ENCODE measurements at places on chromosomes 5 and 9.

DNA sequence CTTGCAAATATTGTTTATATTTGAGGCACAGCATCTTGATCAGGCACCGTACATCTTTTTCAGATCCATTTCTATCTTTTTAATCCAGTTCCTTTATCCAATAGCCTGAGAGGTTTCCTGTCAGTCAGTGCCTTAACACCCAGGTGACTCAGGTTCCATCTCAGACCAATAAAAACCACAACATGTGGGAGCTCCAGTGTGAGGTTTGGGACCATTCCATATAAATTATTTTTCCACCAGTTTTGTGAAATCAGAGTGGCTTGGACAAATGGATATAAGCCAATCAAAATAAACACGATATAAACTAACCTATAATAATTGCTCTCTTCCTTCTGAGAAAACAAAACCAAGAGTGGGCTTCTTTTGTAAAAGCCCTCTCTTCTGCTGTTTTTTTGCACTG lies 351.3 kb downstream of the NTRK2 start:
- DNase-seq: no peak

- DNase-seq: no peak
Measured at GRCh38 chr5:102781786-102782185, 26.7 kb downstream of the PAM start.

DNA sequence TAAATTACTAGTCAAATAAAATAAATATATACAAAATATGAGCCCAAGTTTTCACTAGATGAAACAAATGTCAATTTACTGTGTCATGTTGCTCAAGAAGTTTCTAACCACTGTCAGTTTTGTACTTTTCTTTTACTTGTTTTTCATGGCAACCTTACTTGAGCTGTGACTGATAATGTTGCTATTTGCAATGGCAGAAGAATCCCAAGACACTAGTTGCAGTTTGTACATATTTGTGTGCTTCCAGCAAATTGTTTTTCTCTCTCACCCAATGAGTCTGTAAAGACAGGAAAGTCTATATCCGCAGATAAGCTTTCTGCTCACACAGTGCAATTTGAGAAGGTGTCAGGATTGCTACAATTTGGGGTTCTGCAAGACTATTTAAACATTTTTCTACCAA lies 338.6 kb upstream of the PCSK5 start:
- DNase-seq: no peak

GRCh38 chr9:68562461-68562860 lies 21.8 kb upstream of the TMEM252 start:
- no peak for DNase-seq

DNA sequence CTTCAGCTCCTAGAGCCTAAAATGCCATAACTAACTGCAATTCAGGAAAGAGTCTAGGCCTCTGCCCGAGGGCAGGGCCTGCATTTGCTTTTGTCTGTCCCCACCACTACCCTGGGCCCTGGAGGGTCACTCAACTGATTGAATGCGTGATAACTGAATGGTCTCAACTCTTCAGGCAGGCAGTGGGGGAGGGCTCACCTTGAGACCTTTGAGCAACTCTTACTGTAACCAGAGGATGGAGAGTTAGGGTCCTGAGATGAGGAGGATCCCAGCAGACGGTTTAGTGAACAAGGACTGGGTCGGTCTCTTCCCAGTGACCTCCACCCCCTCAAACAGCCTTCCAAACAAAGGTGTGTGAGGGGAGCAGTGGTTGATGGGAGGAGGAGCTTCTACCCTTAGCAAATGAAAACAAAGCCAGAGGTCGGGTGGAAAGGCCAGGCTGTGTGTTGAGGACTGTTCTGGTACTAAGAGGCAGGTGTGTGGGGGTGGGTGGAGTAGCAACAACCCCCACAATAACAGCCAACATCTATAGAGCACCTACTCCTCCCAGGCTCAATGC lies 59.4 kb downstream of the CXXC5 start:
- peak; percentile 82 for DNase-seq

GRCh38 chr5:126909856-126910255 lies 120.5 kb downstream of the MARCHF3 start:
- DNase-seq: no peak

GRCh38 chr5:87195616-87196015 lies 72.1 kb upstream of the RASA1 start:
- DNase-seq: no peak

DNA sequence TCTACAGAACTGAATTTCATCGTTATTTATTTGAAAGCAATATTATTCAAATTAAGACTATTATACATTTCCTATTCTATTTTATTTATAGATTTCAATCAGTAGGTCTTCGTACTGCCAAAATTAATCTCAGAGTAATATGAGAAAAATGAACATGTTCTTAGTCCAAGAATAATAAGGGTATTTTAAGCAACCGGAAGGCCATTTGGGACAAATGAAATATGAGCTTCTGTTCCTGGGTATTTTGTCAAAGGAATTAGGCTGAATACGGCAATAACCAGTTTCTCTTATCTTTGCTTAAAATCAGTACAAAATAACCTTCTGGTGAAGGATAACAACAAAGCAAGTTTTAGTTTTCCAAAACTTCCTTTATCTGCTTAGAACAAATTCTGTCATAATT lies 410.3 kb upstream of the PRR16 start:
- DNase-seq: no peak

GRCh38 chr9:31582071-31582470 lies 802.4 kb upstream of the ACO1 start:
- DNase-seq: no peak

- DNase-seq: no peak
Measured at GRCh38 chr9:127346584-127346983, 50.4 kb upstream of the SLC2A8 start.

GRCh38 chr9:106829666-106830408 lies 33.1 kb upstream of the ZNF462 start:
- no peak for DNase-seq

- no peak for DNase-seq
Measured at GRCh38 chr9:137694962-137695875, 76.4 kb downstream of the EHMT1 start.

- no peak for DNase-seq
Measured at GRCh38 chr5:141596867-141597266, 21.9 kb downstream of the DIAPH1 start.

DNA sequence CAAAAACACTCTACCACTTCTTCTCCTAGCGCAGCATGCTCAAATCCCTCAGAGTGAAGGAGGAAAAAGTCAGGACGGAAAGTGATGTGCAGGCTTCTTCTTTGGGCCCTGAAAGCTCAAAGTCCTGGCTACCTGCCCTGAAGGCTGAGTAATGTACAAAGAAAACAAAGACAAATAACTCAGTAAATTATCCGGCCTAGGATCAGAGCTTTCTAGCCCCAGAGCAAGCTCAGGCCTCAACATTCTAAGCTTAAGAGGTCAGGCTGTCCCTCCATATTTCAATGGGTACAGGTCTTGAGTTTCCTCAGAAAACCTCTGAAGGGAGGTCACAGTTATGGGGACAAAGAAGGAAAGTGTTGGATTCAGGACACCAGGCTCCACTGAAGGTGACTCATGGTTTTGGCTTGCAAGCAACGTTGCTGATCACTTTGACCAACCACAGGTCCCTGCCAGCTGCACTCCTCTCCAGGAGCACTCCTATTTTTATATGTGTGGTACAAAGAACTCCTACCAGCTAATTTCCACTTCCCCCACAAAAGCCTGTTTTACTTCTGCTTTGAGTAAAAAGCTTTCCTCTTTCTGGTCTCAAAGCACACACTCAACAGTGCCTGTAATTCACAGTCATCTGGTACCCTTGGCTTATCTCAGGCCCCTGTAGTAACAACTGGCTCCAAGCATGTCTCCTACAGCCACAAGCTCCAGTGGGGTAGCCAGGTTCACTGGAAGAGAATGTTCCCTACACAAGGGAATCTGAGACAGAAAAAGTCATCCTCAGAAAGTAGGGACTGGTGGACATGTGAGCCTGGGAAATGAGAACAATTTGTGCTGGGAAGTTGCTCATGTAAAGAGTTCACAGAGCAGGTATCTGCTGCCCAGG lies 115.7 kb downstream of the UGCG start:
- peak; percentile 16 for DNase-seq

DNA sequence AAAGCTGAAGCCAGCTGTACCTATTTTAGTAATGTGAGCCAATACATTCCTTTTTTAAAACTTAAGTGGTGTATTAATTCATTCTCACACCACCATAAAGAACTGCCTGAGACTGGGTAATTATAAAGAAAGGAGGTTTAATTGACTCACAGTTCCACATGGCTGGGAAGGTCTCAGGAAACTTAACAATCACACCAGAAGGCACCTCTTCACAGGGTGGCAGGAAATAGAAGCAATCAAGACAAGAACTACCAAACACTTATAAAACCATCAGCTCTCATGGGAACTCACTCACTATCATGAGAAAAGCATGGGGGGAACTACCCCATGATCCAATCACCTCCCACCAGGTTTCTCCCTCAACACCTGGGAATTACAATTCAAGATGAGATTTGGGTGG lies 21.0 kb downstream of the ESM1 start:
- no peak for DNase-seq

- DNase-seq: no peak
Measured at GRCh38 chr5:142017832-142018427, 5.1 kb upstream of the GNPDA1 start.

GRCh38 chr9:137968235-137968634 lies 90.7 kb downstream of the CACNA1B start:
- no peak for DNase-seq

DNA sequence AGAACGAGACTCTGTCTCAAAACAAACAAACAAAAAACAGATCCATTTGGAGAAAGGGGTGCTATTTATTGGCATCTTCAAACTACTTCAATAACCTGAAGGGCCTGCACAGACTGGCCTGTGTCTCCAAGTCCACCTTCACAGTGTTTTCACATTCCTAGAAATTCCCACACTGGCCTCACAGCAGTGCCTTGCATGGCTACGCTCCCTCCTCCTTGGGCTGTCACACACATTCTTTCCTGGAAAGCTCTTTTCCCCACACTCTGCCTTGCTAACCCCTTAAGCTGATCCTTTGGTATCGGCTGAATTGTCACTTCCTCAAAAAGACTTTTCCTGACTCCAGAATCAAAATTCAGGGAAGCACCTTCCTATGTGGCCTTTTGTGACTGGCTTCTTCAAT lies 19.8 kb downstream of the FAM151B start:
- DNase-seq: no peak

DNA sequence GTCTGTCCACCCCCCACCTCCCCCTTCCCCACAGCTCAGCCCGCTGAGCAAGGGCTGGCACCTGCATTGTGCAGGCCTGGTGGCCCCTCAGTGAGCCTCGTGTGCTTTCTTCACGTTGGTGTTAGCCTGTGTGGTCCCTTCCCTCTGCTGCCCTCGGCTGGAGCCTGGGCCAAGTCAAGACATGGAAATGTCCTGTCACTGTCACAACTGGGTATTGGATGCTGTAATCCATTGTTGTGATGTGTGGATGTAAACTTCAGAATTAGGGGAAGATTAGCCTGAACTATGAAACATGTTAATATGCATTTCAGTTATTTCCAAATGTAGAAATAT lies 103.9 kb downstream of the TRIO start:
- DNase-seq: no peak

GRCh38 chr9:127224178-127224882 lies 40.2 kb upstream of the GARNL3 start:
- peak; percentile 68 for DNase-seq

- DNase-seq: peak; percentile 92
Measured at GRCh38 chr9:137645211-137645610, 26.4 kb downstream of the EHMT1 start.

DNA sequence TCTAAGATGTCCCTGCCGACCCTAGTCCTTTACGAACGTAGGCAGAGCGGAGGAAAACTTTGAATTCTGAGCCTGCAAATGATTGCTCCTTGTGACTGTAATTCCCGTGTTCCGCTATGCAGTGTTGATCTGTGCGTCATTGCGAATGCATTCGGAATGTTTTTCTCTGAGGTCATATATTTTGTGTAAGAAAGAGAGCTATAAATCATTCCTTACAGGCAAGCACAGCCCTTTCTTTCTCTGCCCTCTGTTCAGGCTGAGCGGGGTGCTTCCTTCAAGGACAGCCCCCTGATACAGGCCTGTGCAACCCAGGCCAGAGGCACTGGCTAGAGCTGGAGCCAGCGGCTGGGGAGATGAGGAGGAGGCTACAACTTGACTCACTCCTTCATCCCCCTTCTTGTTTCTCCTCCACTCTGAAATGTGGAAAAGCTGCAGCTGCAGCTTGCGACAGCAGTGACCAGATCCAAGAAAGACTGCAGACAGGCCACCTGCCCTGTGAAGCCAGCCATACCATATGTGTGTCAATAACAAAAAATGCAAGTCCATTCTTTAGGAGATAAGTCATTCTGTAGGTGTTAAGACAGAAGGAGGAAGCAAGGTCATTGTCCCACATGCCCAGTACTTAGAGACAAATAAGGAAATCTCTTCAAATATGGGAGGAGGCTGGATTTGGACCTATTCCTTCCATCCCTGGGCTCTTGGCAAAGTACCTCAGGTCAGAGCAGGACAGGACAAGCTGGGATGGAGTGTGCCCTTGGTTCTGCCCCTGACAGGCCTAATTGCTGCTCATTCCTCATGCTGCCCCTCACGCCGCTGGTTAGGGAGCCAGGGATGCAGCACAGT lies 345.7 kb upstream of the WWC1 start:
- DNase-seq: no peak

DNA sequence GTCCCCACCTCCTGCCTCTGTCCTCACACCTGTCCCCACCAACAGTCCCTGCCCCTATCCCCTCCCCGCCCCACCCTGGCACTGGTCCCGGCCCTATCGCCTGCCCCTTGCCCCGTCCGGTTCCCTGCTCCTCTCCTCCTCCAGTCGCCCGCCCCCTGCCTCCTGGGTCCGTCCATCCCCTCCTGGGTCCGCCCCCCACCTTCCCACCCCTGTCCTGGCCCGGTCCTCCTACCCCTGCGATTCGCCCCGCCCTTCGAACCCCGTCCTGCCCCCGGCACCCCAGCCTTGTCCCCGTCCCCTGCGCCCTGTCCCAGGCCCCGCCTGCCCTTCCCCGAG lies 372 bp downstream of the EDF1 start:
- DNase-seq: no peak

DNA sequence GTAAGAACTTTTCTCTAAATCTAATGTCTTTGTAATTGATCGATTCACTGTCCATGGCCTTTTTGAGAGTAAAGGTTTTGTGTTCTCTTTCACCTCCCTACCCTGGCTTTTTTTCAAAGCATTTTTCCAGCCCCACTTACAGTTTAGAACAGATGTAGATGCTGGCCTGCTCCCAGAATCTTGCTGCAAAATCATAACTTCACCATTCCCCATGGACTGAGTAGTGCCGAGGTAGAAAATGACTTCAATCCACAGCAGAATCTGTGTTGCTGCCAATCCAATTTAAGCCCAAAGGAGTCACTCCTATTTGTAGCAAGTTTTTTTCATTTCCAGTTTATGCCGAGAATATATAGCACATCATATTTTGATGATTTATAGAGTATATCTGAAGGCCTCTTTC lies 46.5 kb upstream of the CEMIP2 start:
- DNase-seq: no peak

DNA sequence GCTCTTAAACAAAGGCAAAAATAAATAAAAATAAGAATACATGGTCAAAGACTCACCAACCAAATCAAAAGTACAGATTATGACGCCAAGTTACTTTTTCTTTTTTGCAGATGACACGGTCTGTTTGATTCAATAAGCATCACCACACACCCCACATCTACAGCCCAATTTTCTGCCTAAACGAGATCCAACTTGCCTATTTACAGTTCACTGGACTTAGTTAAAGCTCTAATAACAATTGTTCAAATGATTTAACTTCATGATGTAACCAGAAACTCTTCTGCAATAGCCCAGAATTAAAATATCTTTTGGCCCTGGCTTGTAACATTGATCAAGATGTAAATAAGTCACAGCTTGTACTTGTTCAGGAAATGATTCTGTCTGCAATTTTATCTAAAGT lies 590.3 kb upstream of the C9orf72 start:
- no peak for DNase-seq

Data from NCI-H2029 treated with DMSO at 0.1 percent for 48 hours (cell line).